ENCODE measurements at places on chromosomes 13 and 19.
A peak's percentile ranks its signal among the peaks of the same experiment; 100 is the strongest.

DNA sequence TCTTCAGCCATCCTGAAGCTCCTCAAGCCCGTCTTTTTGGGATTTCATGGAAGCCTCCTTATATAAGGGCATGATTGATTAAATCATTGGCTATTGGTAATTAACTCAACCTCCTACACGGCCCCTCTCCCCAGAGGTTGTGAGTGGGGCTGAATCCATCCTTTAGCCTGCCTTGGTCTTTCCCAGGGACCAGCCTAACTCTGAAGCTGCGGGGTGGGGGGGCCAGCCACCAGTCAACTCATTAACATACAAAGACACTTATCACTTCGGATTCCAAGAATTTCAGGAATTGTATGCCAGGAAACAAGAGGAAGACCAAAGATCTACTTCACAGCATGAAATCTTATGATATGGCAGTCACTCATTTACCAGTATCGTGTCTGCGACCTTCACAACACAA lies 9.9 kb downstream of the COL4A1 start:
- peak; percentile 60 for DNase-seq

GRCh38 chr19:6459262-6460098 lies at the start of gene SLC25A23:
TSS of gene SLC25A23 (minus strand) at chr19:6459792. CDS start at chr19:6459628, 164 bp downstream.
- peak; percentile 76 for DNase-seq

DNA sequence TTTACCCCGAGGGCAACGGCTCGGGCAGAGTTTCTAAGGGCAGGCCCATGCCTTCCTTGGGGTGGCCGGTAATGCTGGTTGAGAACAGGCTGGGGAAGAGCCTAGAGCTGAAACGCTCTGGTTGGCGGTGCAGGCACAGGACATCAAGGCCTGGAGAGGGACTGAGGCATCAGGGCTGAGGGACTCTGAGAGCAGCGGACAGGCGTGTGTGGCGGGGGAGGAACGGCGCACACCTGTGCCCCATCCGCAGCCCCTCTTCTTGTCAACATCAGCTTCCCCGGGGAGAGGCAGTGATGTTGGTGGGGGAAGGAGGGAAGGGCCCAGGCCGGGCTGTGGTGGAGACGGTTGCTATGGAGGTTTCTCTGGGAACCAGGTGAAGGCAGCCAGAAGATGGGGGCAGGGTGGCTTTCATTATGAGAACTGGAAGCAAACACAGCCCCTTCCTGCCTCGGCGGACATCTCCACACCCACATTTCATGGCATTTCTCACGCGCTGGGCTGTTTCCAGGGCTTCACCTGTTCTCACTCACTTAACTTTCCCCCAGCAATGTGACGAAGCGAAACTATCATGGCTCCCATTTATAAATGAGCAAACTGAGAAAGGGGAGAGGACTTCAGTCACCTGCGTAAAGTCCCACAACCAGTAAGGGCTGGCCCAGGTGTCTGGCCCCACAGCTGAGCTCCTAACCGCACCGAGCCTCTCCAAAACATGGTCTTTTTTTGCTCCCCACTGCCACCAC lies 8.2 kb upstream of the ATF5 start:
- no peak for DNase-seq

- DNase-seq, result peak; percentile 26
Observed at GRCh38 chr13:52158629-52159158, 703 bp downstream of the NEK3 start.

GRCh38 chr19:50399368-50399745 lies 15.2 kb downstream of the POLD1 start:
- DNase-seq, result no peak

DNA sequence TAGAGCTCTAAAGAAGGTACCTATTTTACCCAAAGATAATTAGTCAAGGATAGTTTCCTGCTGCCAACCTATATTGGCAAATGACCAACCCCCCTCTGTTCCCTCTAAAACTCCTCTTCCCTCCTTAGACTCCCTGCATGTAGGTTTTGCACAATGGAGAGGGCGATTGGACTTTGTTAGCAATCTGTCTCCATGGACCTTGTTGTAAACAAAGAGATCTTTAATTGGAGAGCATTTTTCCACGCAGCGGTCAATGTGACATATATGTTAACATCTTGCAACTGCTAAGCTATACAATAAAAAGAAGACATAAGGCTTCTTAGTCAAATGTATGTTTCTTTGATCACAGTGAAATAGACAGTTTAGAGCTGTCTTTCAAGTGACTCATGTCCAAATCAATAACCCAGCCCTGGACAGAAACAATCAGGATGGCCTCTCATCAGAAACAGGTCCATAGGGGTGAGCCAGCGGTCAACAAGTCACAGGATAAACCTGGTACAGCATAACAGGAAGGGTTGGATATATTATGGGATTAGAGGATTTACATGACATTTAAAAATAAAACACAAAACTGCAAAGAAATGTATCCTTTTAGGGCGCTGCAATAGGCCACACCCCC lies 69.7 kb upstream of the UBL3 start:
- DNase-seq, result peak; percentile 22

DNA sequence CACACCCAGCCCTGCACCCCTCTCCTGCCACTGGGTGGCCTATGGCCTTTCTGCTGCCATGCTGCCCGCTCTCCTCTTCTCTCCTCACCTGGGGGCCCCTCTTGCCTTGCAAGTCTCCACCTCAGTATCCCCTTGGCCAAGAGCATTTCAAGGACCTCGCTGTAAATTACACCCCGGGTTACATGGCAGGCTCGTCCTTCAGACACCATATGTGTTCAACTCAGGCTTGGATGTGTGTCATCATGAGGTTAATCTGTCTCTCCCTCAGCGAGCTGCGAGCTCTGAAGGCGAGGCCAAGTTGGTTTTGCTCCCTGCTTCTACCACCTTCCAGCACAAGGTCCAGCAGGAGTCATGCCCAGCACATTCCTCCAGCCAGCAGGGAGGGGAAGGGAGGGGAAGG lies 74.8 kb upstream of the TM9SF2 start:
- DNase-seq, result no peak

DNA sequence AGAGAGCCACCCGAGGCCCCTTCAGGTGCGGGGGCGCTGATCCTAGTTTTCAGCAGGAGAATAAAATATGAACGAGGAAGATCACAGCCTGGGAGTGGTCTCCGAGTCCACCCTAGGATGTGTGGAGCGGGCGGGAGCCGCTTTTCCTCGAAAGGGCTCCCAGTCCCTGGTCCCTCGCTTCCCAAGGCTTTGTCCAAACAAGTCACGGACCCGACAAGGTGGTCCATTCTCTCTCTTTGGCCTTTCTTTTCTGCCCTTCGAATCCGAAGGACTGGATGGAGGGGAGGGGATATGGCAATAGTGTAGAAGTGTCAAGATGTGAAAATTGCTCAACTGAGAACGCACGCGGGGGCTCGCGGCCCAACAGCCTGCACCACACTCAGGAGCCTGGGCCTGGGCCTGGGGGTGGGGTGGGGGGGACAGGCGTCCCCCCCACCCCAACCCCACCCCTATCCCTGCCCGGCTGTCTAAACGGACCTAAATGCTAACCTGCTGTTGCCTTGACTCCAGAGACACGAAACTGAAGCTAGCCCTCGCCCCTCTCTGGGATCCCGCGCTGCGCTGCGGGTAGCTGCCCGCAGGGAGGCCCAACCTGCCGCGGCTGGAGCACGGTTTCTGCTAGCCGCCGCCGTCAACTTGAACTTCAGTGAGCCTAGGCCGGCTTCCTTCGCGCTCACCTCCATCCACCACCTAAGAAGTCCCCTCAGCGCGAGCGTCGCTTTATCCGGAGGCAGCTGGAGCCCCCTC lies 7.1 kb downstream of the ZIC2 start:
- DNase-seq, result no peak

DNA sequence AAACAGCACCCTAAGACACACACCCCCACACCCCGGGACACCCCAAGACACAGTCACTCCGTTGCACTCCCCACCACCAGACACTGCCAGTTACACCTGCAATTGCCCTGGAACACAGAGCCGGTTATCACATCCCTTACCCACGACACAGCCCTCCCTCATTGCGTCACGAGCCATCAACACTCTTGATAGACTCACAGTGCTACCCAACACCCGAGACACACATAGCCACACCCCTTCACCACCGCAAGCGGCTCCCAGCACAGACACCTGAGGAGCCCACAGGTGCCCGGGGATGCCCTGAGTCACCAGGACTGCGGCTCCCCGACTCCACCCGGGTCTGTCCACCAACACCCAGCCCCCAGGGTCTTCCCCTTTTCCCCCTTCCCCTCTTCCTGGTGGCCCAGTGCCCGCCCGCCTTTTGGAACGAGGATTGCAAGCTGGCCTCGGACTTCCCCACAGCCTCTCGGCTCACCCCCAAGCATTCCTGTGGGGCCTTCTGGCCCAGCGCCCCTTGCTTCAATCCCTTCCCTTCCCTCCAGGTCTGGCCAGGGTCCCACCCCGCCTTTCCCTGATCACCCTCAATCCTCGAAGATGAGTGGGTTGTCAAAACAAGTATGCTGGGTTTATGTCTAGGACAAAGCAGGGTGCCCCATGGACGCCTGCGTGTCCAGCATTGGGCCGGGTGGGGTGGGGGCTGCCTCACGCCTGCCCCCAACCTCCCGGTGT lies 1.7 kb upstream of the PTGER1 start:
- no peak for DNase-seq

GRCh38 chr13:95540888-95541287 lies 11.6 kb upstream of the CLDN10 start:
- peak; percentile 28 for DNase-seq
